ENCODE measurements at places on chromosomes 2 and 18.

- DNase-seq: no peak
Measured at GRCh38 chr18:3508576-3509549, 58.9 kb downstream of the TGIF1 start.

DNA sequence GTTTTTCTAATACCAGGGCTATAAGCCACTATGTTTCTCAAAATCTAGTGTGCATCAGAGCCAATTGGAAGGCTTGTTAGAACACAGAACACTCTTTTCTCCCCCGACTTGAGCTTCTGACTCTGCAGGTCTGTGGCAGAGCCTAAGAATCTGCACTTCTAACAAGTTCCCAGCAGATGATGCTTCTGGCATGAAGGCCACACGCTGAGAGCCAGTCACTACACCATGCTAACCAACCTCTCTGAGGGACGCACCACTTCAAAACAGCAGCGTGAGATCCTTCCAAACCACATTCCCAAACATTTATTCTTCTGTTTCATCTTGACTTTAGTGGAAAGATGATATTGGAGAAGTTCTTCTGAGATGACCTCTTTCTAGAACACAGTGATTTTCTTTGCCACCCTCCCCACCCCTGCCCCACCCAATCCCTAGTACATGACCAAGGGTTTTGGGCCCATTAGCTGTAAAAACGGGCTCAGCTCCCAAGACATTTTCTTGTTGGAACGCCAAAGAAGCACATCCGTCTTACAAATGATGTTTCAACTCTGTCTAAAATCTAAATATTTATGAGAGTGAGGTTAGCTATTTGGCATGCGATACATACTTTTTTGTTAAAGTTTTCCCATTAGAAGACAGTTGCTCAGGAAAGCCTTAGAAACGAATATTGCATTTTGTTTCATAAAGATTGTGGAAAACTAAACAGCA lies 391.9 kb downstream of the TMEM182 start:
- DNase-seq: no peak

DNA sequence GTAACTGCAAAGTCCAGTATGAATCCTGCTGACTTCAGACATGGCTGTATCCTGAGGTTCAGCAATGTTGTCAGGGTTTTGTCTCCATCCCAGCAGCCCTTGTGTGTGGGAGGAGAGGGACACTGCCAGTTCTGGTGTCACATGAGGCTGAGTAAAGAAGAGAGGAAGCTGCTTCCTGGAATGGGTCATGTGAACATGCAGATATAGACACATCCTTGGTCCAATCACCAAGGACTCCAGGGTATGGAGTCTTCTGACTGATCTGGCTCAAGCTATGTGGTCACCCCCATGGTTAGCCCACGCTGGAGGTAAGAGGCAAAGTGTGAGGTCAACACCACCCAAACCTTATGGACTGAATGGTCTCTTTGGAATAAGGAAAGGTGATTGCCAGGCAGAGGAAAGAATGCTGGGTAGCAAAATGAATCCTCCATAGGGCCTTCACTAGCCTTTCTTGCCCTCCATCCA lies 134.4 kb upstream of the SLC1A4 start:
- no peak for DNase-seq

DNA sequence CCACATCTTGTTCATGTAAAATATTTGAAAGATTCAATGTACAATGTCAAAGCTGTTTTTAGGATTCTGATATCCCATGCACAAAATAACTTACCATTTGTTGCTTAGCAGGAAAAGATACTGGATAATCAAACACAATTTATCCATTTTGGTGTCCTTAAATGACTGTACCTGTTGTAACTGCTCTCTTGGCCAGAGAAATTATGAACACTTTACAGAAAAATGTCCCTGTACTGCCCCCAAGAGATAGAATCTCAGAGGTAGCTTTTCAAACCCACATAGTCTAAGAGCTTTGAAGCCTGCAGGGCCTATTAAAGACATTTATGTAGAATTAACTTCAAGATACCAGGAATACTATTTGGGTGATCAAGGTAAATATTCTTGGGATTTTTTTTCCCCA lies 12.2 kb upstream of the ME2 start:
- DNase-seq: no peak

DNA sequence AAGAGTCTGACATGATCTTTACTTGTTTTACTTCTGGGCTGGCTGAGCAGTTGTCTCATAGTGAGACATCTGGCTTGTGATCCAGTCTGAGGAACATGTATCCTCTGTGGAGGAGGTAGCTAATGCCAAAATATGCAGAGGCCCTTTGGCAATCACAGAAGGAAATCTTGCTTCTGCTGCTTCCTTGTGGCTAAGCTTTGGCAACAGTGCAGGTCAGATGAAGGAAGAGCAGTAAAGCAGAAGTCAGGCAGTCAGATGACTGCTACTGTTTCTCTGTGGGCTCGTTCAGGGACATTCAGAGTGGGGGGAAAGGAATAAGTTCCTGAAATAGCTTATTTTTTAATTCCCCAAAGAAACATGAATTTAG lies 22.3 kb downstream of the DOK1 start:
- no peak for DNase-seq

DNA sequence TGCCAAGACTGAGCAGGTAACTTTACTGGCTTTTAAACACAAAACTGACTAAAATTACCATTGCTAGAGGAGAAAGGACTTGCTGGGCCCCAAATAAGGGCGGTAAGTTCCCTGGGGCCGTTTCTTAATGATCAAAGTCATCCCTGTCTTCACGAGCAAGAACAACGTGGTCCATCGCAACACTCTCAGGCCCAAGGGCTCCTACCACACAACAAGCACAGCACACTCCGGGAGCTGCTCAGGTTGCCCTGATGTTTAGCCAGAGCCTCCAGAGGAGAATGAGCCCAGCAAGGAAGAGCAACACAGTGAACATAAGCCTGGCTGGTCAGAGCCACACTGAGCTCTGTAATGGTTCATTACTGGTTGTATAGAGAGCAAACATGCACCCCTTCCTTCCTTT lies 102.7 kb downstream of the DYNC1I2 start:
- DNase-seq: no peak

GRCh38 chr2:164887434-164888144 lies 46.0 kb upstream of the COBLL1 start:
- no peak for DNase-seq

GRCh38 chr2:196331143-196331542 lies 159.8 kb upstream of the STK17B start:
- DNase-seq: no peak

All from activated T-cell treated with anti-CD3 and anti-CD28 coated beads, Interleukin-2, amount 50 U/mL, for 48 hours (primary cell).